ENCODE measurements at places on chromosomes 1 and 21. TPM values are rescaled to one million over a fixed set of nuclear protein-coding genes. Genes with fewer than 3 reads are reported as not detected.

DNA sequence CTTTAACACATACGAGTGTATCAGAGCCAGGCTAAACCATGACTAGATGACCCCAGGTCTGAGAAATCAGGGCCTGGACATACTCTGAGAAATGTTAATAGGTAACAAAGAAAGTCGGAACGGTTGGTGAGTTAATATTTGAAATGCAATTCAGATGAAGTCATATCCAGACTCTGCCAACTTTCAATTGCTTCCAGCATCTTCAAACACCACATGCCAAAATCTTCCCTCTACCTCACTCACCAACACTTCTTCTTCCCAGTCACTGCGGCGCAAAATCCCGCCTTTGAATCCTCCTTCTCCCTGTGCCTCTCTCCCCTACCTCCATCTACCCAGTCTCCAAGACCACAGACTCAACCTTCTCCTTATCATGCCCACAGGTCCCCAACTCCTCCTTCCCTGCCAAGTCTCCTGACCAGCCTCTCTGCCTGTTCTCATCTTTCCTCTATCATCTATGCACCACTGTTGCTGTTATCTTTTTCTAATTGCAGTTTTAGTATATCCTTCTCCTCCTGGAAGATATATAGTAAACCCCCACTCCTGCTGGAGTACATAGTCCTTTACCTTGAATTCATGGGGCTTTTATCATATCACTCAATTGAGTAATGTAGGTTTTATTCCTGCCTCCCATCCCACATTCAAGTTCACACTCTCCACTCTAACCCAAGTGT, 41.3 kb downstream of the ZBTB18 start:
- DNase-seq: no peak

GRCh38 chr1:109361649-109362048, 36.1 kb downstream of the SORT1 start:
- no peak for DNase-seq

DNA sequence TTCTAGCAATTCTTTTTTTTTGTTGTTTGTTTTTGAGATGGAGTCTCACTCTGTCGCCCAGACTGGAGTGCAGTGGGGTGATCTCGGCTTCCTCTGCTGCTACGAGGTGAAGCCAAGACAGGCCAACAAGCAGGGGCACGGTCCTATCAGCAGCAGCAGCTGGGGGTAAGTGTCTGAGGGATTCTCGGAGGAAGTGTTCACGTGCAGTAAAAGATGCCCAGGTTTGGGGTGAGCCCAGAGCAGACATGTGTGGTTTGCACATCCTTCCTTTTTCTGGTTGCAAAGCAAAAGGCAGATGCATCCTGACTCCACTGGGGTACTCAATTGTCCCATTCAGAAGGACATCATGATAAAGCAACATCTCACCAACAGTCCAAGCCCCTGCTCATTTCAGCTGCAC, 27.7 kb downstream of the PIGP start:
- DNase-seq: no peak

- no peak for DNase-seq
These were observed 408.1 kb downstream of the USH2A start for GRCh38 chr1:216015116-216015515.

DNA sequence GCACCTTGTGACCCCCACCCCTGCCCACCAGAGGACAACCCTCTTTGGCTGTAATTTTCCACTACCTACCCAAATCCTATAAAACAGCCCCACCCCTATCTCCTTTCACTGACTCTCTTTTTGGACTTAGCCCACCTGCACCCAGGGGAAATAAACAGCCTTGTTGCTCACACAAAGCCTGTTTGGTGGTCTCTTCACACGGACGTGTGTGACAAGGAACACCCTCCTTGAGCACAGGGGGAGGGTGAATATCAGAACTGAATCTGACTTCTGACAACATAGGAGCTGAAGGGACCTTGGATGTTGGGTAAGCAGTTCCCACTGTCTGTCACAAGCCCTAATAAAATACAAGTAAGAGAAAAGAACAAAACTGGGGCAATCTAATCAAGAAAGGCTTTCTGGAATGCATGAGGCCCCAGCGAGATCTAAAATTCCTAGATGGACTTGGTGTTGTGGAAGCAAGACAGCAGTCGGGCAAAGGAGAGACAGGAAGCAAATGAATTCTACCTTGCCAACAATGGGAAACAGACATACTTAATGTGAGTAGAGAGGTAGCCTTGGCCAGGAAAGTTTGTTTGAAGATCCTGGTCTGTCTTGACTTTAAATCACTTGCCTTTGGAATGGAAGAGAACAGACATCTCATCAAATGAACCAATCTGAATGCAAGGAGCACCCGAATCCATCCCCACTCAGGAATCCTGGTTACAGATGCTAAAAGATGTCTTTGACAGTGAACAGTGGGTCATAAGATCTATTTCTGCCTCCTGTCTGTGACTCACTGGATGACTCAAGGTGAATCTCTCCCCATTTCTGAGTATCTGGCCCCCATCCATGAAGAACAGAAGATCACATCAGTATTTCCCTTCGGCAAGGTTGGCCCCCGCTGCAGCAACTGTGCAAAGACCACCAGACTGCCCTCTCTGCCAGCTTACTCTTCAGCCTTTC, 53.3 kb downstream of the OLFML3 start:
- no peak for DNase-seq

Gene NBPF4
- not detected for total RNA-seq

- peak; percentile 31 for DNase-seq
These were observed 27.5 kb upstream of the SOX13 start for GRCh38 chr1:204045430-204045829.

GRCh38 chr1:25991937-25992688, 5.8 kb downstream of the PAFAH2 start:
- no peak for DNase-seq

DNA sequence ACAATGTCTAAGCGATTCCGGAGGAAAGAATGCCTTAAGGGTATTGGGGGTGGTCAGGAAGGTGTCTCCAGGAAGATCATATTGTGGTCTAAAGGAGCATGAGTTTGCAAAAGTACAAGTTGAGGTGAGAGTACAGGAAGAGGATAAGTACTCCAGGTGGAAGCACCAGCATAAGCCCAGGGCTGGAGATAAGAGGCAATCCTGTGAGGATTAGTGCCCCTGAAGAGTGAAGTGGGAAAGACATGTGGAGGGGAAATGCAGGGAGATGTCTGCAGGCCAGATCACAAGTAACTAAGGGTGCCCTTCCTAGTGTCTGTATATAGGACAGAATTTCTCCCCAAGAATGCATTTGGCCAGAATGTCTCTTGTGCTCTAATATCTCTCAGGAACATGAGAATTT, 188.3 kb upstream of the DPT start:
- DNase-seq: no peak

GRCh38 chr1:15355968-15356625, 53.6 kb upstream of the EFHD2 start:
- DNase-seq: no peak

Gene RAB13
- total RNA-seq: 77.5 TPM

Gene SYNC
- 15.8 TPM for total RNA-seq

DNA sequence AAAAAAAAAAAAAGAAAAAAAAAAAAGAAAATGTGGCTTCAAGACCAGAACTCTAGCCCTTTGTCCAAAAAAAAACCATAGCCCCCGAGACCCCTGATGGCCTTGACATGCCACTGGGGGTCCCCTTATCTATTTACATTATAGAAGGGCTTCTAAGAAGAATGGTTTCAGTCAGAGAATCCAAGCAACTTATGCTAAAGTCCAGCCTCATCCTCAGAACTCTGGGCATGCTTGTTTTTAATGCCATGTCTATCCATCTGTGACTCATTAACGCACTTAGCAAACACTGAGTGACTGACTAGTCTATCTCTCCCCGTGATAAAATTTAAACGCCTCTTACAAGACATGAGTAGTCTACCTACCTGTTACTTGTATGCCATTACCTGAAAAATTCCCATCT, 29.3 kb downstream of the ERG start:
- no peak for DNase-seq

GRCh38 chr21:29571949-29572348, 273.2 kb downstream of the BACH1 start:
- no peak for DNase-seq

DNA sequence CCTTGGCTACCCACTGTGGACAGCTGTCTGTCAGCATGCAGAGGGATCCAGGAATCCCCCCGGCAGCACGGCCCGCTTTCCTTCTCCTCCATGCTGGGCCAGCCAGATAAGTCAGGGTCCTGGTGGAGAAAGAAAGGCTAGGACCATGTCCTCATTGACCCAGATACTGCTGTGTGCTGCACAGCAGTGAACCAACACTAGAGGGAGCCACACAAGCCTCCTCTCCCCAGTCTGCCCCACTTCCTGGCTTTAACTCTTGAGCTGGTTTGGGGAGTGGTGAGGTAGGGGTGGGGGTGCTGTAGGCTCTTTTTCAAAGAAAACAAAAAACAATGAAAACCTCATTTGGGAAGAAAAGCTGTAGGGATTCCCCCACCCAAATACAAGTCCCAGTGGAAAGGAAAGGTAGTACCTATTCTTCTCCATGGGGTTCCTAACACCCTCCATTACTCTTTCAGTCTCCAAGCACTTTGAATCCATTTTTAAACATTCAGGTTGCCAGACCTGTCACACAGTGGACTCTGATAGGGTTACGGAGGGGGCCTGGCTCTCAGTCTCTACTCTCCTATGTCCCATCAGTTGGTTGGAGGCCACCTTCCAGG, 84.9 kb upstream of the CD1D start:
- peak; percentile 30 for DNase-seq

DNA sequence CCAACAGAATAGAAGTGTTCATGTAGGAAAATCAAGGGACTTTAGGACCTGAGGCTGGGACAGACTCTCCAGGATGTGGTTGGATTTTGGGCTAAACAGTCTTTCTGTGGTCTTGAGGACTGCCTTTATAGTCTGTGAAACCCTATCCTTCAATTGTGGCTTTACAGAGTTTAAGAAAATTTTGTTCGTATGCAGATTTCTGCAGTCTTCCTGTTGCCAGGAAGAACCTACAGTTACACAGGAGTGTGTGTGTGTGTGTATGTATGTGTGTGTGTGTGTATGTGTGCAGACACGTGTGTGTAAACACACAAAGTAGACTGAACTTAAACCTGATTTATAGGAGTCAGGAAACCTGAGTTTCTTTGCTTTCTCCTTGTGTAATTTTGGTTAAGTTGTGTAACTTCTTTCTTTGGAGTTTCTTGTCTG, 22.8 kb downstream of the NEK7 start:
- no peak for DNase-seq

Gene UBL4B
- not detected for total RNA-seq

GRCh38 chr1:160577671-160578070, 1.6 kb downstream of the CD84 start:
- no peak for DNase-seq

- DNase-seq: no peak
These were observed 14.6 kb upstream of the GUCA2B start for GRCh38 chr1:42138586-42138985.

Gene LDLRAD1
- not detected for total RNA-seq

Gene GPX7
- 7.6 TPM for total RNA-seq

Gene MAP3K7CL
- 5.4 TPM for total RNA-seq

- no peak for DNase-seq
These were observed 17.8 kb upstream of the TAS1R2 start for GRCh38 chr1:18877282-18877681.

- no peak for DNase-seq
These were observed 23.6 kb upstream of the KCNC4 start for GRCh38 chr1:110186558-110186957.

Gene KCND3
- total RNA-seq: 18.3 TPM

Gene CLCNKA
- total RNA-seq: 0.26 TPM

DNA sequence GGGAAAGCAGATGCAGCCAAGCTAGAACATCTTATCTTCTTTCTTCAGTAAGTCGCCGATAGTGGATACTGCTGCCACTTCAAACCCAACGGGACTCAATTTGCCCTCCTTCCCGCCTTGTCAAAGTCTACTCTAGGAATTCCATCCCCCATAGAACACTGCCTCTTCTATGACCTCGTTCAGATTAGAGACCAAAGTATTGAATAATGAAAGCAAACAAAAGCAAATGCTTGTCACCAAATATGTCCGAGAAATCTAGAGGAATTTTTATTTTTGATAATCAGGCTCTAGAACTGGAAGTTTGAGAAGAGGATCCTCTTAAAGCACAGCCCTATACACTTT, 853 bp upstream of the RRAGC start:
- no peak for DNase-seq

Gene FAM72A
- total RNA-seq: 2.0 TPM

DNA sequence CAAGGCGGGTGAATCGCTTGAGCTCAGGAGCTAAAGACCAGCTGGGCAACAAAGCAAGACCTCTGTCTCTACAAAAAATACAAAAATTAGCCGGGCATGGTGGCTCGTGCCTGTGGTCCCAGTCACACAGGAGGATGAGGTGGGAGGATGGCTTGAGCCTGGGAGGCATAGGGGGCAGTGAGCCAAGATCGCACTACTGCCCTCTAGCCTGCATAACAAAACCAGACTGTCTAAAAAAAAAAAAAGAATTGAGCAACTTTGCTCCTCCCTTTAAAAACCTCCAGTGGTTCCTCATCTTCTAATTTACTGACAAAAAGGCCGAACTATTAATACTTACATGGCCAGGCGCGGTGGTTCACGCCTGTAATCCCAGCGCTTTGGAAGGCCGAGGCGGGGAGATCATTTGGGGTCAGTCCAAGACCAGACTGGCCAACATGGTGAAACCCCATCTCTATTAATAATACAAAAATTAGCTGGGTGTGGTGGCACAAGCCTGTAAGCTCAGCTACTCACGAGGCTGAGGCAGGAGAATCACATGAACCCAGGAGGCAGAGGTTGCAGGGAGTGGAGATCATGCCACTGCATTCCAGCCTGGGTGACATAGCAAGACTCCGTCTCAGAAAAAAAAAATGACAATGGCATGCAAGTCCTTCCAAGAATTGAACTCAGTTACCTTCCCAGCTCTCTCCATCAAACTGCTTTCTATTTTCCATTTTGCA, 4.4 kb downstream of the ACBD3 start:
- peak; percentile 70 for DNase-seq

- DNase-seq: no peak
These were observed 8.5 kb upstream of the MTMR11 start for GRCh38 chr1:149945206-149945605.

Gene MYBPH
- not detected for total RNA-seq

- no peak for DNase-seq
These were observed 8.1 kb upstream of the EPHB2 start for GRCh38 chr1:22702296-22703085.

Gene S100A7
- not detected for total RNA-seq

Gene PRAMEF25
- total RNA-seq: not detected

Gene ACTL8
- total RNA-seq: not detected

- DNase-seq: no peak
These were observed 217.5 kb downstream of the LRRIQ3 start for GRCh38 chr1:73980324-73981040.

GRCh38 chr1:152035539-152036266, 1.1 kb downstream of the S100A11 start:
- no peak for DNase-seq

- no peak for DNase-seq
These were observed 70.7 kb downstream of the ABCA4 start for GRCh38 chr1:94050254-94050653.

DNA sequence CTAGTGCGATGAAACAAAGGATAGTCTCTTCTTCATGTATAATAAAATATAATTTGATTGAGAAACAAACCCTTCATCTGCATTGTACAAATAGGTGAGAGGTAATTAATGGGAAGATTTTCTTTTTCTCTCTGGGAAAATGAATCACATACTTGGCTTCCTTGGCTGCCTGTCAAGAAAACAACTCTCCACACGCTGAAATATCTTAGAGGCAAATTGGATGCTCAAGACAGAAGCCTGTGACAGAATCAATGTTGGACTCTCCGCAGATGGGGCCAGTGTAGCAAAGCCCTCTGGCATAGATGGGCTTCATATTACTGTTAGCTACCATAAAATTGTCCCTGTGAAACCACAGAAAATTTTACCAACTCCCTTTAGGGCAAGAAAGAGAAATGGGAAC, 186.6 kb downstream of the GRIK1 start:
- DNase-seq: no peak

Gene CLIC6
- total RNA-seq: 4.8 TPM
